NCI-H1930 (cell line): ENCODE measurements at places on chromosomes 12 and 14.
A peak's percentile ranks its signal among the peaks of the same experiment; 100 is the strongest.

GRCh38 chr14:106187216-106187615 lies 660.8 kb downstream of the TMEM121 start:
- no peak for DNase-seq

- no peak for DNase-seq
Observed at GRCh38 chr14:95011445-95012006, 145.8 kb downstream of the DICER1 start.

DNA sequence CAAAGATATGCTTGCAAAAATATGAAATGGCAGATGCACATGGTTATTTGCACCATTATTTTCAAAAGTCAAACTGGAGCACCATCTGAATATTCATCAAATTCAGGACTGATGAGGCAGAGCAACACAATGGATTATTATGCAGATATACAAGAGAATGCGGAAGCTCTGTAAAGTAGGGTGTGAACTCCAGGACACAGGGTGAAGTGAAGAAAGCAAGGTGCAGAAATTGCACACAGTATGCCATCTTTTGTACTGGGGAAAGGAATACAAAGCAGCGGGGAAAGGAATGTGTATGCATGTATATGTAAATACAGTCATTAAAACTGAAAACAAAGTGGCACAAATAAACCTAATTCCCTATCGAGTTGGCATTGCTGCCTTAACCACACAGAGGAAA lies 22.7 kb upstream of the CLEC4E start:
- DNase-seq, result no peak

- DNase-seq, result no peak
Observed at GRCh38 chr12:101859664-101860607, 17.4 kb upstream of the DRAM1 start.

GRCh38 chr12:4956054-4956453 lies 46.3 kb downstream of the KCNA1 start:
- DNase-seq, result no peak

- no peak for DNase-seq
Observed at GRCh38 chr14:102499401-102500157, 10.0 kb downstream of the ANKRD9 start.

- DNase-seq, result no peak
Observed at GRCh38 chr12:54631988-54632728, 2.5 kb downstream of the LACRT start.

- no peak for DNase-seq
Observed at GRCh38 chr12:43766291-43766690, 7.5 kb downstream of the IRAK4 start.

- no peak for DNase-seq
Observed at GRCh38 chr12:6961278-6961694, 9.2 kb downstream of the PHB2 start.

DNA sequence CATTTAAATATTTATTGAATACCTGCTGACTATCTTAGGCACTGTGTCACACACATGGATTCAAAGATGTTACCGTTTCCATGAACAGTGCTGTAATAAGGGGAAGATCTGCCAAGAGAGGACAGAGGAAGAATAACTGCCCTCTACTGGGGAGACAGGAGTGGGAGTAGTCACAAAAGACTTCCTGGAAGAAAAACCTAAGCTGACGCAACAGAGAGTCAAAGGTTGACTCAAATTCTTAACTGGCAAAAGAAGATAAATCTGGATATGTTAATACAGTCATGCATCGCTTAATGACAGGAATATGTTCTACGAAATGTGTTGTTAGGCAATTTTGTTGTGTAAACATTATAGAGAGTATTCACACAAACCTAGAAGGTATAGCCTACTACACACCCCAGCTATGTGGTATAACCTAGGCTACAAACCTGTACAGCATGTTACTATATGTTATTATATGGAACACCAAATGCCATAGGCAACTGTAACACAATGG lies 51.5 kb downstream of the DCAF5 start:
- no peak for DNase-seq

DNA sequence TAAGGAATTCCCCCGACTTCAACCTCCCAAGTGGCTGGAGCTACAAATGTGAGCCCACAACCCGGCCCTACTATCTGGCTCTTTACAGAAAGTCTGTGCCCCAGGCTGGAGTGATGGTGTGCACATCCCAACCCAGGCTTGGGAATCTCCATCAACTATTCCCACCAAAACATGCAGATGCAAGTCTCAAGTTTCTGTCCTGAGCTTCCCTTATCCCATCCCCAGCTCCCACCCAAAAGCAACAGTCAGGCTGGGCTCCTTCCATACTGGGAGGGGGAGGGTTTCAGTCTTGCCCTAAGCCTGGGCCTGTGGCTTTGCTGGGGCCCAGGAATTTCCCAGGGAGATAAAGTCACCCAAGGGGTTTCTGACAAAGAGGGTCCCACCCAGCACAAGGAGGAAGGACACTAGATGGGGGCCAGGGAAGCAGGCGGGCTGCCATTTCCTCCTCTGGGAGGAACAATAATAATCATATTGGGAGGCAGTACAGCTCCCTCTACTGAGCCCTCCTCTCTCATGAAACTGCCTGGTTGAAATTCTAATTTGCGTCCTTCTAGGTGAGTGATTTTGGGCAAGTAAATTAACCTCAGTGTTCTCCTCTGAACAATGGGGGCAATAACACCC lies 8.0 kb downstream of the SLC8B1 start:
- no peak for DNase-seq

- DNase-seq, result no peak
Observed at GRCh38 chr14:54133896-54134295, 177.3 kb upstream of the BMP4 start.

DNA sequence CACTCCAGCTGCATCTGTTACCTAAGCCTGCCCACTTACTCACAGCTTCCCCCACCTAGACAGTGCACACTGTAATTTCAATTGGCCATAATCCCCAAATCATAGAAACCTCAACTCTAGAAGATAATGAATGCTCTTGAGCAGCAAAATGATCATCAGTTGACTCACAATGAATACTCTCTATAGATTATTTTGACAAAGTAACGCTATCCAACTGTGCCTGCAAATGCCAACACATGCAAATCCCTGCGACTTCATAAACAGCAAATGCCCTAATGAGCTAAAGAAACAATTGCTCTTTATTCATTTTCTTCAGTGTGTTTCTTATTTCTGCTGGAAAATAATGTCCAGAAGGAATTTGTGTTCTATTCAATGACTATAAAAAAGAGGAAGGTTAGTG lies 319.5 kb downstream of the PAWR start:
- no peak for DNase-seq

DNA sequence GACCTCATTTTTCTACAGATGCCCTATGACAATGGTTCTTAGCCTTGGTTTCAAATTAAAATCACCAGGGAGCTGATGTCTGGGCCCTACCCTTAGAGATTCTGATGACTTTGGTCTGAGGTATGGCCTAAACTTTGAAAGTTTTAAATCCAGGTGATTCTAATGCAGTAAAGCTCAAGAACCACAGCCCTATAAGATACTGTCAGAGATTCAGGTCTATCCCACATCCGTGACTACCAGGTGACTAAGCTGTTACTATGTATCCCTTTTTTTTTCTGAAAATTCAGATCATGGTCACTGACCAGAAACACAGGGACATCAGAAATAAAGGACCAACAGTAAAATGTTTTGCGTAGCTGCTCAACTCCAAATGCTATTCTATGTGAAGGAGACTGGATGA lies 148.8 kb upstream of the BMP4 start:
- no peak for DNase-seq

DNA sequence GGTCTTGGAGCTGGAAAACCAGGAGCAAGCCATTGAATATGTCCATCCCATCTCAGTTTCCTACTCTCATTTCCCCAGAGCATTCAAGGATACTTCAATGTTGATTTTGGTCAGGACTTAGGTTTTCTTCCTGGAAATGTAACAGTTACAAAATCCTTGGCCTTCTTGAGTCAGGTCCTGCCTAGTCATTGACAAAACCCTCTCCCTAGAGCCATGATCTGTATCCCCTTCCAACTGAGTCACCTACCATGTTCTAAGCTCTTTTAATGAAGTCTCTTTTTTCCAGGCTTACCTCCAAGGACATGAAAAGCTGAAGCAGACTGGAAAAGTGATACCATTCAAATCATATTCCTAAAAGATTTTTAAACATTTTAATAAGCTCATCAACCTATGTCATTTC lies 549.2 kb downstream of the GALC start:
- no peak for DNase-seq

GRCh38 chr12:49201595-49202295 lies 12.9 kb upstream of the TUBA1A start:
- peak; percentile 64 for DNase-seq

GRCh38 chr12:90896164-90896563 lies 58.8 kb downstream of the CCER1 start:
- DNase-seq, result no peak

- no peak for DNase-seq
Observed at GRCh38 chr14:52067873-52068614, 815 bp downstream of the NID2 start.

DNA sequence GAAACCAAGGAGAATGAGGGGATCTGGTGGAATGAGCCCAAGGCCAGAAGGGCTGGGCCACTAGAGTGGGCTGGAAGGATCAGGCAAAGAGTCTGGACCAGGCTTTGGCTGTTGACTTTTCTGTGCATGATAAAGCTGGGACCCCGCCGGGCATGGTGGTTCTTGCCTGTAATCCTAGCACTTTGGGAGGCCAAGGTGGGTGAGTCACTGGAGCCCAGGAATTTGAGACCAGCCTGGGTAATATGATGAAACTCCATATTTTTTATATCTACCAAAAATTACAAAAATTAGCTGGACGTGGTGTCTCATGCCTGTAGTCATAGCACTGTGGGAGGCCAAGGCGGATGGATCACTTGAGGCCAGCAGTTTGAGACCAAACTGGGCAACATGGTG lies 393 bp upstream of the KLHL33 start:
- no peak for DNase-seq

DNA sequence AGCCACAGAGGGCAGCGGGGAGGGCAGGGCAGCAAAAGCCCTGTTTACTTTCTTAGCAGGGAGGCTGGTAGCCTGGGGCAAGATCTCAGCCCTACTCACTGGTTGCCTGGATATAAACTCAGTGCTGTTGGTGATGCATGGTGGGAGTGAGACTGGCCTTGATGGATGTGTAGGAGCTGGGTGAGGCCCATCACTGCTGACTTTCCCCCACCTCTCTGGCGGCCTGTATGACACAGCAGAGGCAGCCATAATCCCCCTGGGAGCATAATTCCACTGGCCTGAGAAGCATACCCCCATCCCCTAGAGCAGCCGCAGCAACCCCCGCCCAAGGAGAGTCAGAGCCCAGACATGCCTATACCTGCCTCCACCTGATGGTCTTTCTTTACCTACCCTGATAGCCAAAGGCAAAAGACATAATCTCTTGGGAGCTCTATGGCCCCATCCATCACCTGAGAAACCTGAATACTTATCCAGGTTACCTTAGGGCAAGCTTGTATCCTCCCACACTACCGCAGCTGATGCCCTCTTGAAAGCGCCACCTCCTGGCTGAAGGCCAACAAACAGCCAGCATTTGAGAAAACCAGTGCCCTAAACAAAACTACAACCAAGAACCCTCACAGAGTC lies 59.3 kb downstream of the DNAI7 start:
- no peak for DNase-seq

DNA sequence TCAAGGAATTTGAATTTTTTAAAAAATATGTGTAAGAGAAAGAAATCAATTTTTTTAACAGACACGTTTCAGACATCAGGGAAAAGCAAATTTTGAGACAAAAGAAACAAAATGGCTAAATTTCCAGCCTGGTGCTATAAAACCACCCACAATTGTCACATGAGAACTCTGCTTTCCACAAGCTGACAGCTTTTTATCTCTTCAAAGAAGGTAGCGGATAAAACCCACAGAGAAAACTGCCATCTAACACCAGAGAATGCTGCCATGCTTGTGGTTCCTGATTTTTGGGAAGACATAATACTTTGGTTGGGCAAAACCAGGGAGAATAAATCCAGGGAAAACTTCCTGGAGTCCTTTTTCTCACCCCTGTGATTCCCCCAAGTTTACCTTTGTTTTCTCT lies 10.3 kb upstream of the ITPR2 start:
- no peak for DNase-seq

DNA sequence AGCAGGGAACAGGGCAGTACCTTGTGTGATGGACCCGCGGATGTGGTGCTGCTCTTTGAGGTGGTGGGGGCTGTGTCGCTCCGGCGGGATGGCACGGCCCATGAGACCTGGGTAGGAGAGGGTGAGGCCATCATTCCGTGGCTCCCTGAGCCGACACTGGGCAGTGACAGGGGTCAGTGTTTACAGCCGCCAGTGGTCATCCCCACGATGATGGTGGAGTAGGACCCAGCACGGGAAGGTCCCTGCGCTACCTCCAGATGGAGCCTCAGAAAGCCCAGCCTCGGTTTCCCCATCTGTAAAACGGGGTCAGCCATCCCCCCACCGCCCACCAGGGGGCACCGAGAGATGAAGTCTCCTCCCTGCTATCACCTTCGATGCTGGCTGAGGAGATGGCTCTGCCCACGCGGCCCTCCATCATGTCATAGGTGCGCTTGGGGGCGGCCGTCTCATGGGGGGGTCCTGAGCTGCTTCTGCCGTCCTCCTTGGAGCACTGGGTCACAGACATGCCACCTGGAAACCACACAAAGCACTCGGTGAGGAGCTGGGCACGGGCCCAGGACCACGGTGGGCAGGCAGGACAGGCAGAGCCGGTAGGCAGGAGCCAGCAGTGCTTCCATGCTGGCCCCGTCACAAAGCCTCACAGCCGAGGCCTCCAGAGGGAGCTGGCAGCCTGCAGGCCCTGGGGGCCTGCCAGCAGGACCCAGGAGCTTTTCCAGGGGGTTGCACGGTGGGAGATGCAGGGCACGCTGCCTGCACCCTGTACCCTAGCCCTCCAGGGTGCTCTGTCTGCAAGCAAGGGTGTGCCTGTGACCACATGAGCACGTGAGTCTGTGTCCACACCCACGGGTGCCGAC lies 53.1 kb downstream of the RFLNA start:
- DNase-seq, result no peak

- DNase-seq, result no peak
Observed at GRCh38 chr12:570435-570920, 92.8 kb downstream of the NINJ2 start.

DNA sequence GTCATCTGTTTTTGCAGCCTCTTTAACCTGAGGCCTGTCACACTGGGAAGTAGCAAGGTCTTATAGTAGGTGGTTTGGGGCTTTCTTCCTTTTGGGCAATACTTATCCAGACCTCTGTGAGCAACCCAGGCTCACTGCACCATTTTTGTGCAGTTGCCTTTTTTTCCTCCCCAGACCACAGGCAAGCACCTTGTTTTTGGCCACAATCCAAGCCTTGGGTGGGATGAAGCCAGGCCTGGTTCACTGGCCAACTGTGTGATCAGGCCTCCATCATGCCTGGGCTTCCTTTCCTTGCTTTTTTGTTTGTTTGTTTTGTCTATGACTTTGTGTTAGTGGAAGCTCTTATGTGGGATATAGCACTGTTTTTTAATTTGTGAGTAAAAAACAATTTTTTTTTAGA lies 71.7 kb downstream of the DNAH10 start:
- no peak for DNase-seq

DNA sequence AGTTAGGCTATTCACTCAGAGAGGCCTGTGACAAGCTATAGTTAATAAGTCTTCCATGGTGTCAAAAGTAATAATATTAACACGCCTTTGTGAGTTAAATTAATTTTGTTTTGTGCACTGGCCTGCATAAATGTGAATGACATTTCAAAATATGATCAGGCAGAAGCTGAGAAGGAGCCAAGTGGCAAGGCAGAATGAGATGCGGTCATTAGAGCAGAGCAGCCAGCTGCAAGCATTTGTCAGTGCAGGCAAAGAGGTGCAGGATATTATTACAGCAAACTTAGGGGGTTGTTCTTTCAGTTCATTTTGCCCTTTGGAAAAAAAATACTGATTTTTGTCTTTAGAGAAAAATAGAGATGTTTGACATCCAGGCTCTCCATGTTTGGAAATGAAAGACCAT lies 364.5 kb downstream of the PAWR start:
- no peak for DNase-seq
